ENCODE measurements at places on chromosomes 5 and 9.

DNA sequence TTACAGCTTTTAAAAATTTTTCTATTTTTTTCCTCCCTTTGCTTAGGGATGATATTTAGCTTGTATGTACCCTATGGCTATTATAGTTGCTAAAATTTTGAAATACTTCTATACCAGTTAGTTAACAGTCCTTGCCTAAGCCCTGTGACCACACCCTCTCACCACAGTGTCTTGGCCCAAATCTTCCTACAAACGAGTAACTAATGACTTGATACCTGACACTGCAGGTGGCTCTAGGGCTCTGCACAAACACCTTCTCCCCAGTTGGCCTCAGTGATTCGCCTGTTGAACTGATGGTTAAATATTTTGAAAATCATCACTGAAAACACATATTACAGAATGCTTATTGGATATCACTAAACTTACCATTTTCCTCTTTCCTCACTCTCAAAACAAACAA lies 449.6 kb upstream of the CHD1 start:
- DNase-seq, result no peak
- no peak overlapping the region for H3K4me3 ChIP-seq
- no peaks in the 10 kb centered on the region for H3K27me3 ChIP-seq
- no peaks in the 10 kb centered on the region for H3K36me3 ChIP-seq

GRCh38 chr9:78189461-78189860 lies 46.4 kb upstream of the CEP78 start:
- no peak for DNase-seq
- no peaks in the 10 kb centered on the region for H3K4me1 ChIP-seq
- H3K27me3 ChIP-seq, result peaks cover 8% of the 10 kb centered on the region
- H3K36me3 ChIP-seq, result peaks cover 1% of the 10 kb centered on the region
- no peak overlapping the region for H3K27ac ChIP-seq
- H3K4me3 ChIP-seq, result no peak overlapping the region

GRCh38 chr9:96386157-96386556 lies 2.6 kb upstream of the SLC35D2 start:
- no peaks in the 10 kb centered on the region for H3K27me3 ChIP-seq
- H3K4me3 ChIP-seq, result no peak overlapping the region
- peaks cover 38% of the 10 kb centered on the region for H3K4me1 ChIP-seq
- H3K36me3 ChIP-seq, result peaks cover 42% of the 10 kb centered on the region
- no peak for DNase-seq

GRCh38 chr5:168467755-168468330 lies 18.4 kb upstream of the RARS1 start:
- no peak overlapping the region for H3K4me3 ChIP-seq
- H3K27me3 ChIP-seq, result peaks cover 2% of the 10 kb centered on the region
- no peak for DNase-seq
- no peaks in the 10 kb centered on the region for H3K36me3 ChIP-seq

GRCh38 chr5:149614034-149614907 lies 33.0 kb downstream of the ARHGEF37 start:
- no peak overlapping the region for H3K4me3 ChIP-seq
- peaks cover 25% of the 10 kb centered on the region for H3K4me1 ChIP-seq
- H3K27ac ChIP-seq, result no peak overlapping the region
- DNase-seq, result no peak
- peaks cover 2% of the 10 kb centered on the region for H3K27me3 ChIP-seq
- peaks cover 2% of the 10 kb centered on the region for H3K36me3 ChIP-seq

- no peaks in the 10 kb centered on the region for H3K36me3 ChIP-seq
- peaks cover 10% of the 10 kb centered on the region for H3K27me3 ChIP-seq
- no peak overlapping the region for H3K4me3 ChIP-seq
- no peak for DNase-seq
- H3K27ac ChIP-seq, result no peak overlapping the region
Observed at GRCh38 chr5:151295138-151295537, 8.4 kb downstream of the SLC36A3 start.

DNA sequence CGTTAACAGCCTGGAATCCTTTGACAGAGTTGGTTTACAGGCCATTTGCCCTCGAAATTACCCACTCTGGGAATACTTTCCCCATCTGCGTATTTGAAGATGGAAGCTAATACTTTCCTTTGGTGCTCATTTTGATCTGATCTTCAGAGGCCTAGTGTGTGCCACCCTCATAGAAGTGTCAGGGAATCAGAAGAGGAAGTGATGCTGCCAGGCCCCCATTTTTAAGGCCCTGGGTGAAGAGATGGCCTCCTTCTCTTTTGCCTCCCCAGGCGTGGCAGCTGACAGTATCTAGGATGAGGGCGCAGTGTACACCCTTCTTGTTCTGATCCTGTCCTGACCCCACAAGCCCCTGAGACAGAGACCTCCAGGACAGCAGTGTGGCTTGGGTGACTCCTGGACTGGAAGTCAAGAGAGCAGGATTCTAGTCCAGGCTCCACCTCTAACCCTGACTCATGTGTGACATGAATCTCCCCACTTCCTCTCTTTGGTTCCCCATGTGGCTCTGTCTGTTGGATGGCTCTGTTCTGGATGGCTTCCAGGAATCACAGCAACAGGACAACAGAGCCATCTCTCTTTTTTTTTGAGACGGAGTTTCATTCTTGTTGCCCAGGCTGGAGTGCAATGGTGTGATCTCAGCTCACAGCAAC lies 27.8 kb downstream of the CSF1R start:
- no peak for DNase-seq
- H3K36me3 ChIP-seq, result peaks cover 11% of the 10 kb centered on the region
- H3K4me1 ChIP-seq, result peaks cover 7% of the 10 kb centered on the region
- H3K27me3 ChIP-seq, result no peaks in the 10 kb centered on the region
- no peak overlapping the region for H3K4me3 ChIP-seq
